ENCODE measurements at places on chromosomes 11 and 22. TPM values are rescaled to one million over a fixed set of nuclear protein-coding genes. Genes with fewer than 3 reads are reported as not detected.

GRCh38 chr11:46375392-46376101 lies 5.9 kb upstream of the MDK start:
- no peak for DNase-seq

- peak; percentile 50 for DNase-seq
These were observed 76.3 kb upstream of the BIRC3 start for GRCh38 chr11:102241026-102241425.

GRCh38 chr11:83438438-83438837 lies 152.3 kb upstream of the CCDC90B start:
- no peak for DNase-seq

DNA sequence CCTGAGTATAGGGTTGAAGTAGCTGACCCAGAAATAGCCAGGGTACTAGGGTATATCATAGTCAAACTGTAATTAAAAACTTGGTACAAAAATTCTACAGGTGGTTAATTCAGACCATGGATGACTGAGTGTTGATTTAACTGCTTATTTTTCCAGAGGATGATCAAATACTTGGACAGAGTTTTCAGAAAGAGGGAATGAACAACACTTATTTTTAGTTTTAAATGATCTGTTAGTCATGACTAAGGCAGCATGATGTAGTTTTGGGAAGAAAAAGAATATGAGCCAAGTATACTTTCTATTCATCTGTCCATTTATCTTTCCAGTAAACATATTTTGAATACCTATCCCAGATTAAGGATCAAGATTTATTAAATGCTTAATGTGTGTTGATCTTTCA lies 19.8 kb upstream of the CCDC89 start:
- peak; percentile 48 for DNase-seq

DNA sequence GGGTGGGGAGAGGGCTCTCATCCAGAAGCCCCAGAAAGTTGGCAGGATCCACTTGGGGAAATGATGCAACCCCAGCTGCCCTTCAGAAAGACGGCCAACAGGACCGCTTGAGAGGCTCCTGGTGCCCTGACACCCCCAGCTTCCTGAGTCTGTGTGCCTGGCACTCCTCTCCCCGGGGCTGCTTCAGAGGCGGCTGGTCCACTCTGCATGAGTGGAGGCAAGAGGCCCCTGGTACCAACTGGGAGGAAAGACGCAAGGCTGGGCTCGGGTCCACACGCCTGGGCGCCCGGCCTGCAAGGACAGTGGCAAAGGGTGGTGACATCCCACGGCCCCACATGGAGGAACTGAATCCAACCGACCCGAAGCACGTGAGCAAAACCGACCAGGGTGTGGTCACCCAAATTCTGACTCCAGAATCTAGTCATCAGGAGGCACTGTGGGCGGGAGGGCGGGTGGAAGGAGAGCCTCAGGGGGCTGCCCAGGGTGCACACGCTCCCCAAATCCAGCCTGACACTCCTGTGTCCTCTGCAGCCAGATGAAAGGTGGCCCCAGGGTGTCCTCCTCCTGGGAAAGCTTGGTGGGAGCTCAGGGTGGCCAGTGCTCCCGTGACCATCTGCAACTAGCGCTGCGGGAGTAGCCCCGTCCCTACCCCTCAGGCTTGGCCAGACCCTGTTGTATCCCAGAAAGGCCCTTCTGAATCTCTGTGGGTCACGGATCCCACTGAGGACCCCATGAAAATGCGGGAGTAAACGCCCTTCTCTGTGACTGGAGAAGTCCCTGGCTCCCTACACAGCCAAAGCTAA lies 3.7 kb downstream of the RNH1 start:
- peak; percentile 19 for DNase-seq

- DNase-seq, result no peak
These were observed 12.9 kb downstream of the ADORA2A start for GRCh38 chr22:24440270-24440717.

DNA sequence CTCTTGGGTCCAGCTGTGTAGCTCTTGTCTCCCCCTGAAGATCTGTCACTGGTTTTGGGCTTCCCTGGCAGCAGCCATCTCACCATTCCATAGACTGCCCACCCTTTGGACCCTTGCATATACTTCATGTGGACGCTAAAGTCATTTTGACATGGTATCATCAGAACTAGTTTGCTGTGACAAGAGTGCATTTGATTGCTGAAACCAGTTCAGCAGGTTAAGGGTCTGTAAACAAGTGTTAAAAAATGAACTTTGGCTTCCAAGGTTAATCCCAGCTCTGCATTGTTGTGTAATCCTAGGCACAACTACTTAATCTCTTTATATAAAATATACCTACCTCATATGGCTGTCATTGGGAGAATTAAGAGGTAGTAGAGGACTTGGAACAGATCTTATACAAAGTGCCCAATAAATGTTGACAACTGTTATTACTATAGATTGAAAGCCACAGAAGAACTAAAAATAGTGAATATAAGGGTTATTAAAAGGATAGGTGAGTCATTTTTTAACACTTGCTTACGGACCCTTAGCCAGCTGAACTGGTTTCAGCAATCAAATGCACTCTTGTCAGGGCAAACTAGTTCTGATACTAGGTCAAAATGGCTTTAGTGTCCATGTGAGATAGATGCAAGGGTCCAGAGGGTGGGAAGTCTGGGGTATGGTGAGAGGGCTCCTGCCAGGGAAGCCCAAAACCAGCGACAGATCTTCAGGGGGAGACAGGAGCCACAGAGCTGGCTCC lies 29.4 kb downstream of the CCDC90B start:
- no peak for DNase-seq

- no peak for DNase-seq
These were observed 94.5 kb downstream of the ZC3H12C start for GRCh38 chr11:110187731-110188130.

- no peak for DNase-seq
These were observed 460.9 kb upstream of the KIRREL3 start for GRCh38 chr11:127461241-127462064.

- DNase-seq, result no peak
These were observed 369.2 kb upstream of the NARS2 start for GRCh38 chr11:78943841-78944240.

- DNase-seq, result peak; percentile 95
These were observed at the start of gene FJX1 for GRCh38 chr11:35617687-35618496. TSS of gene FJX1 (plus strand) at chr11:35618460. CDS start at chr11:35618637, 177 bp downstream.

- no peak for DNase-seq
These were observed 972.0 kb downstream of the NTM start for GRCh38 chr11:132342408-132342807.

GRCh38 chr11:108906329-108906728 lies 241.5 kb downstream of the DDX10 start:
- peak; percentile 82 for DNase-seq

DNA sequence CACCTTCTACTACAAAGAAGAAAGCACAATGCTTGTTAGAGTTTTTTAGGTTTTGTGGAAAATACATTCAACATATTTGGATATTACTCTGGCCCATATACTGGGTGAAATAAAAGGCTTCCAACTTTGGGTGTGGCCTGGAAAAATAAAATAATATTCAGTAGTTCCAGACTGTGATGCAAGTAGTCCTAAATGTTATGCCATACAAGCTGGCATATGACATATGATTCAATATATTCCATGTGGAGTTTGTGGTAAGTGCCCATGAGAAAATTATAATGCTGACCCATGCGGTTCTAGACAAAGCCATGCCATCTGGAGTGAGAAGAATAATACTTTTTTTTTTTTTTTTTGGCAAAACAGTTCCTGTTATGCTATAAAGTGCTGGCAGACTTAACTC lies 683.3 kb downstream of the LUZP2 start:
- DNase-seq, result no peak

- DNase-seq, result peak; percentile 68
These were observed 33.1 kb downstream of the TRIM66 start for GRCh38 chr11:8649361-8649760.

DNA sequence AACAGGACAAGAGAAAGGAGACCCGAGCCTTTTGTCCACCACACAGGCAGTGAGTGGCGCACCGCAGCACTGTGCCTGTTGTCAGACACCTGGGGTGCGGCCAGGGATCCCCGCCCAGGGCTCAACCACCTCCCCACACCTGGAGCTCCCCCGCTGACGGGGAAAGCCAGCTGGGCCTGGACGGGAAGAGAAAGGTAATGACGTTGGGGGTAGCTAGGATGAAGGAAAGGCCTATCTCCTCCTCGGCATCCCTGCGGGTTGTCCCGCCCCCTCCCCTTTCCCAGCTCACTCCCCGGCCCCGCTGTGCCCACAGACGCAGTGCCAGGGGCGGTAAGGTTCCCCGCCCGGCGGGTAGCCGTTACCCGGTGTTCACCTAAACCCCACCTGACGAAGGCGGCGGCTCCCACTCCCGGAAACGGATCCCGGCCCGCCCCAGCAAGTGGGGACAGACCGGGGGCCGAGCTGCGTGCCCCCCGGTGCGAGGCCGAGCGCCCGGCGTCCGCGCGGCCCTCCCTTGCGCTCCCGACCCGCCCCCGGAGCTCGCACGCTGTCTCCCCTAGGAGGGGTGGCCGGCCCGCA lies 495 bp downstream of the HYOU1 start:
- DNase-seq, result peak; percentile 3

- no peak for DNase-seq
These were observed 154.2 kb downstream of the DLG2 start for GRCh38 chr11:85472953-85473352.

- peak; percentile 1 for DNase-seq
These were observed 450 bp downstream of the ZBTB44 start for GRCh38 chr11:130314184-130314749.

DNA sequence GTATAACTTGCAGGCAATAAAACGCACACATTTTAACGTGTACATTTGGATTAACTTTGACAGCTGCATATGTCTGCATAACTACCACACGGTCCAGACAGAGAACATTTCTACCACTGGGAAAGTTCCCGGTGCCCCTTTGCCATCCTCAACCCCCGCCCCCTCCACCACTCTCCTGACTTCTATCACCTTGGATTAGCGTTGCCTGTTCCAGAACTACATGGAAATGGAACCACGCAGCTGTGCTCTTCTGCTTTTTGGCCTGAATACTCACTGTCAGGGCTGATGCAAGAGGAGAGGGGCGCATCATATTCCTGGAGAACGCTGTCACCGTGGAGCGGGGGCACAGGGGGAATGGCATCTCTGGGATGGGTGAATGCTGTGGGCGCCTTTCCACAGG lies 62.1 kb downstream of the LRP5 start:
- peak; percentile 15 for DNase-seq

DNA sequence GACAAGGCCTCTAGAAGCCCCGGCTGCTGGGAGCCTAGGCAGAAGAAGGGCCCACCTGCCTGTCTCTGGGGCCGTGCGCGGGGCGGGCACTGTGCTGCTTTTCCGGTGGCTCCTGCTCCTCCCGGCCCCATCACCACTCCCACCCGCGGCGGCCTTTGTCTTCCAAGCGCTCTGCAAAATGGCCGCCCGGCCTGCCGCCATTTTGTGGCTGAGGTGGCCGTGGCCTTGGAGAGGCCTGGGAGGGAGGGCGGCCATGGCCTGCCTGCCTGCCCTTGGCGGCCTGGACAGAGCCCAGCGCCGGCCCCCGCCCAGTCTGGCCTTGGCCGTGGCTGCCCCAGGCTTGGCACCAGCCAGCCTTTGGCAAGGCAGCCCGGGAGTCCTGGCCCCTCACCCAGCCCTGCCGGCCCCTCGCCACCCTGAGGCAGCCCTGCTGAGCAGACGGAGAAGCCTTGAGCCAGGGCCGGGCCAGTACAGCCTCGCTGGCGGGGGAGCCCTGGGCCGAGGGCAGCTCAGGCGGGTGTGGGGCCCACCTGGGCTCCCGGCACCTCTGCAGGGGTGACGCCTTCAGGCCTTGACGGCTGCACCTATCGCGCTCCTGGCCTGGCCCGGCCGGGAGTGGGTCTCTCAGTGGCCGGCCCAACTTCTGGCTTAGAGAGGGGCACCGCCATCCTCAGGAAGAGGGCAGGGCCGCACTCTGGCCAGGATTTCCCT lies 46.0 kb upstream of the PPARA start:
- no peak for DNase-seq

DNA sequence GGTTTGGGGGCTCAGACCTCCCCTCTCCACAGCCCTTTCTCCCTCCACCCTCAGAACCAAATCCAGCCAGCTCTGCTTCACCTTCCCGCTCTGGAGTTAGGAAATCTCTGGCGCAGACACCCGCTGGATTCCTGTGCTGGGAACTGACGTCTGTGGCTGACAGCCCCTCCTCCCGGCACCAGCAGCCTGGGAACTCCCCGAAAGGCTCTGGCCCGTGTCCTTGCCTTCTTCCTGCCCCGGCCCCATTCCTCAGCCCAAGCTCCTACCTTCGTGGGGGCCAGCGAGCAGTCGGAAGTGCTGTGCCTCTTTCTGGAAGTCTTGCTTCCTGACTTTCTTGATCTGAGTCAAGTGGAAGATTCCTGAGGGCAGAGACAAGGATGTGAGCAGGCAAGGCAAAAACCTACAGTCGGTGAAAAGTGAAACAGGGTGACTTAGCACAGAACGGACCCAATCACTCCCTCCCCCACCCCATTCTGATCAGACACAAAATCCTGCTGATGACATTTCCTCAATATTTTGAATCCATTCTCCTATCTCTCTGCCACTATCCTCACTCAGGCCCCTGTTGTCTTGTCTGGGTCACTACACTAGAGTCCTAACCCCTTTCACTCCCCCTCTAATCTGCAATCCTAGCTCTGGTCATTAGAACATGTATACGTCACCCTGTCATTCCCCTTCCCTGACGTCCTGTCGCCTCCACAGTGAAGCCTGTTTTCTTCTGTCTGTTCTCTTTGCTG lies 34.1 kb downstream of the CHRDL2 start:
- DNase-seq, result peak; percentile 96

GRCh38 chr11:73326929-73327811 lies 19.1 kb downstream of the ARHGEF17 start:
- DNase-seq, result peak; percentile 82

- peak; percentile 71 for DNase-seq
These were observed 6.0 kb upstream of the PLA2G6 start for GRCh38 chr22:38187413-38188212.

GRCh38 chr22:30998329-30998728 lies 29.3 kb downstream of the TUG1 start:
- no peak for DNase-seq

ANO5 gene
- not detected for polyA plus RNA-seq

TMPRSS5 gene
- 0.07 TPM for polyA plus RNA-seq

ZNF408 gene
- 11.1 TPM for polyA plus RNA-seq

TRIM22 gene
- polyA plus RNA-seq, result 30.4 TPM

DNAJB7 gene
- not detected for polyA plus RNA-seq

ENTHD1 gene
- not detected for polyA plus RNA-seq

RAB38 gene
- 5.0 TPM for polyA plus RNA-seq

INPP5J gene
- 2.2 TPM for polyA plus RNA-seq

SAA4 gene
- not detected for polyA plus RNA-seq

PPP2R5B gene
- polyA plus RNA-seq, result 23.6 TPM

CCDC117 gene
- polyA plus RNA-seq, result 5.9 TPM
